ENCODE measurements at places on chromosomes 3 and 15.

- DNase-seq = no peak
Observed at GRCh38 chr3:128229106-128229857, 76.0 kb downstream of the EEFSEC start.

- no peak for DNase-seq
Observed at GRCh38 chr3:142614059-142614626, 17.9 kb downstream of the PLS1 start.

GRCh38 chr15:99174567-99175395 lies 69.9 kb downstream of the SYNM start:
- DNase-seq = no peak

GRCh38 chr3:127717357-127718244 lies 44.8 kb downstream of the ABTB1 start:
- no peak for DNase-seq

GRCh38 chr3:115139072-115139471 lies 8.0 kb downstream of the ZBTB20 start:
- no peak for DNase-seq

GRCh38 chr15:41656188-41656587 lies 4.0 kb upstream of the MGA start:
- DNase-seq = no peak

- DNase-seq = no peak
Observed at GRCh38 chr15:35443376-35443775, 102.6 kb downstream of the DPH6 start.

GRCh38 chr15:66165856-66166255 lies 87.7 kb downstream of the MEGF11 start:
- no peak for DNase-seq

DNA sequence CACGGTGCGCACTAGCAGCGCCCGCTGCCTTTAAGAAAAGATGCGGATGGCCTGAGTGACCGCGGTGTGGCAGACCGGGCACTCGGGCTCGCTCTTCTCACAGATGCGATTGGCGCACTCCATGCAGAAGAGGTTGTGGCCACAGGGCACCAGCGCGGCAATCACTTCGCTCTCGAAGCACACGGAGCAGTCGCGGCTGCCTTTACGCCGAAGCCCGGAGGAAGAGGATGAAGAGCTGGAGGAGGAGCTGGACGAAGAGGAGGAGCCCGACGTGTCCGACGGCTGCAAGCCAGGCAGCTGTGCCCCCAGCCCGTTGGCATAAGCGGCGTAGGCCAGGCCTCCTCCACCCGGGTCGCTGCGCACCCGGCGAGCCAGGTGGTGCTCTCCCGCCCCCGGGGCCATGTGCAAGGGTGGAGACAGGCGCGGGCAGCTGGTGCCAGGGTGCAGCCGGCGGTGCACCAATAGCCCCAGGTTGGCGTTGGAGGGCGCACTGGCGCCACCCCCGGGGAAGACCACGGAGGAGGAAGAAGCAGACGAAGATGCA lies 2.6 kb downstream of the MEX3B start:
- no peak for DNase-seq

- peak; percentile 49 for DNase-seq
Observed at GRCh38 chr15:68517285-68517761, 61.5 kb upstream of the CORO2B start.

- DNase-seq = no peak
Observed at GRCh38 chr3:193470710-193471109, 84.0 kb downstream of the ATP13A4 start.

DNA sequence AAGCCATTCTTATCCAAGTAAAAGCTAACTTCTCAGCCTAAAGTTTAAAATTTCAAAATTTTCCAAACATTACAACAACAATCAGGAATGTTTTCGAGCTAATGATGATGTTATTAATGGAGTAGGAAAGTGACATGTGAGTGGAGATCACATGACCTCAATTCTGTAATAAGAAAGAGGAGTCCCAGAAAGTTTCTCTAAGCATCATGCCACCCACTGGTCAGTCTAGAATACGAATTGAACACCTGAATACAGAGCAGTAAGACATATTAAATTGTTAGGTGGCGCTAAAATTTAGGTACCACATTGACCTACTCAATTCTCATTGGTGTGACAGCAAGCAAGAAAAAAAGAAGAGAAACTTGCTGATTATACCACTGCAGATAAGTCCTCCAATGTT lies 163.9 kb downstream of the DCLK3 start:
- DNase-seq = no peak

- no peak for DNase-seq
Observed at GRCh38 chr3:152037297-152037696, 163.9 kb downstream of the SUCNR1 start.

DNA sequence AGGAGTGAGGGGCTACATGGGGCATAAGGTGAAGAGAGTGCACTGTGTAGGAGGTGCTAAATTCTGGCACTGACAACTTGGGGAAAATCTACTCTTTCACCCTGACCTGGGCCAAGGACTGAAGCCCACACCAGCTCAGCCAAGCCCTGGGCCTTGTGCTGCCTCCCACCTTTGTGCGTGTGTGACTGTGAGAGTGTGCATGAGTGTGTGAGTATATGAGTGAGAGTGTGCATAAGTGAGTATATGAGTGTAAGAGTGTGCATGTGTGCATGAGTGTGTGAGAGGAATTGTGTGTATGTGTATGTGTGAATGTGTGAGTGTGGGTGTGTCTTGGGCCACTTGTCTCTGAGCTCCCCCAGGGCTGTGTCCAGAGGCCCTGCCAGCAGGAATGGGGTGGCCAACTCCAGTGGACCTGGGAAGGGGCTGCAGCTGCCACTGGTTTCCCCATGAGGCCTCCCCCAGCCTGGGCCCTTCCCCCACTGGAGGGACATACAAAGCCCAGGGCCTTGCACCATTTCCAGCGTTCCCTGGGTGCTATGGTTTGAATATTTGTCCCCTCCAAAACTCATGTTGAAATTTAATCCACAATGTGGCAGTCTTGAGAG lies 15.2 kb downstream of the C3orf22 start:
- no peak for DNase-seq

DNA sequence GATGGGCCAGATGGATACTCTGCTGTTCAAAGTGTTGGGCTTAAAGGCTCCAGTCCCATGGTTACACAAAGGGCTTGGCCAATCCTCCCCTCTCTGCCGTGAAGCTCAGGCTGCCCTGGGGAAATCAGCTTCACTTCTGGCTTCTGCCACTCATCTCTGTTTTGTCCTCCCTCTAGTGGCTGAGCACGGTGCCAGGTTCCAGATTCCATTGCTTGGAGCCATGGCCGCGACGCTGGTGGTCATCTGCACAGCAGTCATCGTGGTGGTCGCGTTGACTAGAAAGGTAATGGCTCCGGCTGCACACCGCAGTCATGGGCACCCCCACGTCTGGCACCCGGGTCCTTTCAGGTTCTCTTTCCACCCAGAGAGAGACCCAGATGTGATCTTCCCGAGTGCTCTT lies 5.6 kb downstream of the TIGIT start:
- no peak for DNase-seq

GRCh38 chr3:58724336-58724735 lies 57.8 kb upstream of the FAM3D start:
- no peak for DNase-seq

GRCh38 chr3:133460809-133461208 lies 61.0 kb downstream of the BFSP2 start:
- DNase-seq = no peak

- DNase-seq = no peak
Observed at GRCh38 chr3:197003461-197004385, 25.9 kb downstream of the MELTF start.

DNA sequence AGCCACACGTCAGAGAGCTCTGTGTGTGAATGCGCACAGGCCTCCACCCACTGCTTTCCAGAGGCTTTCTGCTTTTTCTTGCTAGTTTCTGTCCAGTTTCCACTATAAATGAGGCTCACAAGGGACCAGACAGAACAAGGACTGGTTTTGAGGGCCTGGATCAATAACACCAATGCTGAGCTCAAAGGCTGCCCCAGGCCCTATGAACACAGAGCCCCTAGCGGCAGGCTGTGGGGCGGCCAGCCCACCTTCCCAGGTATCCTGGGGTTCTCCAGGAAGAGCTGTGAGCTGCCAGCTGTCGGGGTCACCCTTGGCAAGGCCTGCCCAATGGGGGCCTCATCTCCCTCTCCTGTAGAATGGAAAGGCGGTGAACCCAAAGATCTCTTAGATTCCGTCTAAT lies 2.2 kb upstream of the ITIH3 start:
- no peak for DNase-seq

DNA sequence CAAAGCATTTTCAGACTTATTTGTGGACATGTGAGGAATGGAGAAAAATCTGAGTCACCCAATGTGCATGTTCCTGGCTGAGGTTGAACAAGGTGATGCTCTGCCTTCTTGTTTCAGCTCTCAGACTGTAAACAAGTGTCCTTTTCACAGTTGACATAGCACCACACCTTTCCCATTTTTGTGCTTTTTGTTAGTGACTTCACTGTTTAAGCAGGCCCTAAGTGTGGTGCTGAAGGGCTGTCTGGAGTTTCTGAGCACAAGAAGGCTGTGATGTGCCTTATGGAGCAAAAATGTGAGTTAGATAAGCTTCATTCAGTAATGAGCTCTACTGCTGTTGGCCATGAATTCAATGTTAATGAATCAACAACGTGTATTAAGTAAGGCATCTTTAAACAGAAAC lies 20.4 kb downstream of the ABI3BP start:
- no peak for DNase-seq

GRCh38 chr3:39896184-39896583 lies 86.8 kb downstream of the MYRIP start:
- DNase-seq = no peak

GRCh38 chr15:68415061-68415460 lies 16.9 kb downstream of the ITGA11 start:
- DNase-seq = no peak

GRCh38 chr3:125403789-125404188 lies 28.7 kb upstream of the ZNF148 start:
- DNase-seq = no peak

DNA sequence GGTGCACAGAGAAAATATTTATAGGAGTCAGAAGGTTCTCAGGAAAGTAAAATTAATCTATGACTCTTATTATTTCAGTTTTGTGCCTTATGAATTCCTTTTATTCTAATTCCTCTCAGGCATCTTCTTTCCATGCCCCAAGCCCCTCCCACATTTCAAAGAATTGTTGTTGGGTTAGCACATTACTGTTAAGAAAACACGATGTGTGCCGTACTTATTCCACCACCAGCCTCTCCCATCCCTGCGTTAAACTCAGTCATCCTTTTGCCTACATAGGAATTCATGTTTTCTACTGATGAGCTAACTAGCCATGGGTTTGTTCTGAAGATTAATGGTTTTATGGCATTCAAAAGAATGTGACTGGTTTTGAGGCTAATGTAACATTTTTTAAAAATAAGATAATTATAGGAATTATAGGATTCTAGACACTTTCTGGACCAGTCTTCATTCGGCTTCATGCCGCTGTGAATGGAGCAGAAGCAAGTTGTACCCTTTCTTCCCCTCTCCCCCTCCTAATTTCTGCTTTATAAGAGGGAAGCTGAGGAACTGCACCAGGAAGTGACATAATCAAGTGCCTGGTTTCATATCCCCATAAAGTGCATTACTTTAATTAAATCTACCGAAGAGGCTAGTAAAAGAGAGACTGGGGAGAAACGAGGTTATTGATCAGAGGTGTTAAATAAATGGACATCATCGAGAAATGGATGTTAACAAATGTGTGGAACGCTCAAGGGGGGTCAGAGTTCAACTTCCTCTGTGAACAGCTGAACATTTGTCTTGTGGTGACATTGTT lies 12.3 kb upstream of the MB21D2 start:
- DNase-seq = no peak

GRCh38 chr3:116263842-116264545 lies 181.3 kb downstream of the LSAMP start:
- DNase-seq = peak; percentile 31

DNA sequence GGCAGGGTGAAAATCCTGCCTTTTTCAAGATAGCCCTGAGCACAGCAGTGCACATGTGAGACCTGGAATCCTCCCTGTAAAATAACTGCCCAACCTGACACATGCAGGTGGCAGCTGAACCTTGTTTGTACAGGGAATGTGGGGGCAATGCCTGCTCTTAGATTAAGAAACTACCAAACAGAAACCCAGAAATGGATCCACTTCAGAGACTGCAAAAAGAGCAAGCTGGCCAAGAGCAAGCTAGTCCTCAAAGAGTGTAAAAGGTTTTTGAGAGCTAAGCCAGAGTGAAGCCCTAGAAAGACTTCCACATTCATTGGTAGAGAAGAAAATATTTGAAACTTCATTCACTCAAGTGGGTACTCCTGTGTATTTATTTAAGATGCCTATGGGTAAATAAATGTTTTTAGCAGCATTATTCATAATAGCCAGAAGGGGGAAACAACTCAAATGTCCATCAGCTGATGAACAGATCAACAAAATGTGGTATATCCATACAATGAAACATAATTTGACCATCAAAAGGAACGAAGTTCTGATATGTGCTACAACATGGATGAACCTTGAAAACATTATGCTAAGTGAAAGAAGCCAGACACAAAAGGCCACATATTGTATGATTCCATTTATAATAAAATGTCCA lies 96.0 kb upstream of the TSC22D2 start:
- no peak for DNase-seq

GRCh38 chr3:165185707-165186327 lies 10.4 kb downstream of the SLITRK3 start:
- DNase-seq = peak; percentile 8

- no peak for DNase-seq
Observed at GRCh38 chr3:113747283-113748046, 630 bp downstream of the ATP6V1A start.

- DNase-seq = no peak
Observed at GRCh38 chr3:112027826-112028225, 6.7 kb upstream of the TMPRSS7 start.

Measured in GM04504 (cell line).